Sciatic nerve (tissue), 2 donors: ENCODE measurements at places on chromosomes 7 and 10.

DNA sequence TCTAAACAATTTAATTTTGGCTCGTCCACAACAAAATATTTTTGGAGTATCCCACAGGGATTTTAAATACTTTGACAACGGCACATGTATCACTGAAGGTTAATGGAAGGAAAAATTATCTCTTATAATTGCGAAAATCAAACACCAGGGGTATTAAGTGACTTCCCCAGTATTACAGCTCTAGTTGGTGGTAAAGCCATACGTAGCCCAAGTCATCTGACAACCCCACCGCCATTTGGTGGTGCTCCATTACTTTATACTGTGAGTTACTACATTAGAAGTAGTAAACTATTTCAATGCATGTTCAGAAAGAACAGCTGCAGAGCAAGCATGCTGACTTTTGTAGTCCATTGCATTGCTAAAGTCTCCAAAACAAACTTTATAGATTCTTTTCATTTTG lies 179.7 kb downstream of the HGF start:
- no peak for DNase-seq

- no peak for DNase-seq
Measured at GRCh38 chr7:91325726-91326125, 61.5 kb downstream of the FZD1 start.

DNA sequence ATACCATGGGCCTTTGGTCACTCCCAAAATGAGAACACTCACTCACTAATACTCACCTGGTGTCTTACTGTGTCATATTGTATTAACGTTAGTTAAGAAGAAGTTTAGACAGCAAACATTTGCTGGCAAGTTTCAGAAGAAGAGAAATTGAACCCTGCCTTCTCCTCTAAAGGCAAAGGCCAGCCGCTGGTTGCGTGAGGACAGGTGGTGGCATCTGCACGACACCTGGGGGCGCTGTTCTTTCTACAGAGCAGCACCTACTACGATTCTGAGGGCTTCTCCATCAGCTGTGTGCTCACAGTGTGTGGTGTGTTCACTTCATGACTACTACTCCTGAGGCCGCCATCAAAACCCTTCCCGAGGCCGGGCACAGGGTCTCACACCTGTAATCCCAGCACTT lies 17.9 kb upstream of the CLEC2L start:
- DNase-seq: no peak

- DNase-seq: no peak
Measured at GRCh38 chr10:129136951-129137350, 330.1 kb upstream of the MGMT start.

GRCh38 chr10:128929131-128929530 lies 537.9 kb upstream of the MGMT start:
- DNase-seq: no peak

DNA sequence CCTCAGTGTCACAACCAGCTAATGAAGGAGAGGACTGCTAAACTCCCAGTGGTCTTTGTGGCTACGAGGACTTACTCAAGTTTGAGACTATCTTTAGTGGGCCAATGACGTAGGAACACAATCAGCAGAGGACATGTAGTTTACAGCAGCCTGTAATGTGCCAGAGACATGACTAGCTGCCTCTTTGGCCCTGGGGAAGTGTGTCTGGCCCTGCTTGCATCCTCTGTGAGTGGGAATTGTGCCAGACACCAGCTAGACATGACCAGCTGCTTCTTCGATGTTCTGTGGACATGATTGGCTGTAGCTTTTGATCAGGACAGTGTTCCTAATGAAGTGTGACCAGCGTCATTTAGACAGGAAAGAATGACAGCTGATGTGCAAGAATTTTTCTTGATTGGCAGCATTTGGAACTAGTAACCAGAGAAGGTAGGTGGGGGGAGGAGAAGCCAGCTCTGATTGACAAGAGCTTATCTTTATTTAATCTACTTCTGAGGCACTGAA lies 141.7 kb downstream of the AUTS2 start:
- no peak for DNase-seq

DNA sequence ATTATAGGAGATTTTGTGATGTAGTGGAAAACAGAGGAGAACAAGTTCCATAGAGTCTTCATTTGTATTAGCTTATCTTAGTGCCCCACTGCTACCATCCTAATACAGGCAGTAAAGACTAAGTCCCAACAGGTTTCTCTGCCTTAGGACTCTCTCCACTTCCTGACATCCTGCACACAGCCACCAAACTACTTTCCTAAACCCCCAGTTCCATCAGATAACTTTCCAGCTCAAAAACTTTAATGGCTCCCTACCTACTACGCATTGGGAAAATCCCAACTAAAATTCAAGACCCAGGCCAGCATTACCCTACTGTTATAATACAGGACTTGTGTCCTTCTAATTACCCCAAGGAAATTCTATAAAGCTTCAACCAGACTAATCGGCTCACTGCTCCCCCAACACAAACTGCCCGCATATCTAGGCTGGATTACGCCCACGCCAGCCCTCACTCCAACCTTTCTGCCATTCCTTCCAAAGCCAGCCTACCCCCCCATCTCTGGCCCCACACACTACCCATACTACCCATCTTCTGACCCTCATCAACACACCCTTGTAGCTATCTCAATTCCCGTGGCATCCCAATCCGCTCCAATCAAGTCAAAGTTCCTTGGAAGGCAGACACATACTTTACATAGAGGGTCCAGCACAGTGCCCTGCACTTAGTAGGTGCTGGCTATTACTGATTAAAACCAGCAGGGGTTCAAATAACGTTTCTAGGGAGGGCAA lies 1.4 kb downstream of the IDE start:
- no peak for DNase-seq

GRCh38 chr7:85682833-85683620 lies 496.2 kb upstream of the SEMA3D start:
- no peak for DNase-seq

GRCh38 chr7:29230871-29231345 lies 36.3 kb downstream of the CHN2 start:
- DNase-seq: no peak

DNA sequence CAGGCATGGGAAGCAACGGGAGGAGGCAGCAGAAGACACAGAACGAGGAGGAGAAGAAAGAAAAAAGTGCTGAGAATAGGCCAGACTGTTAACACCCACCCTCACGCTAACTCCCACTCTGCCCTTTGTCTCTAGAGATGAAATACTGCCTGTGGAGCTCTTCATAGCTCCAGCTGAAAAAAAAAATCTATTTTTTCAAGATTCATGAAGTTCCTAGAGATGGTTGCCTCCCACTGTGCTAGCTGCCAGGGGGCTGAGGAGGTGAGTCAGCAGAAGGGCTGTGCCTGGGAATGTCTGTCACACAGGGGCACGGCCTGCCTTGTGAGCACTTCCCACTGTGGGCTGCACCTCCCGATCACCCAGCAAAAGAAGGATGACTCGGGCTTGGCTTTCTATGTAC lies 144.5 kb downstream of the RNF216 start:
- no peak for DNase-seq

DNA sequence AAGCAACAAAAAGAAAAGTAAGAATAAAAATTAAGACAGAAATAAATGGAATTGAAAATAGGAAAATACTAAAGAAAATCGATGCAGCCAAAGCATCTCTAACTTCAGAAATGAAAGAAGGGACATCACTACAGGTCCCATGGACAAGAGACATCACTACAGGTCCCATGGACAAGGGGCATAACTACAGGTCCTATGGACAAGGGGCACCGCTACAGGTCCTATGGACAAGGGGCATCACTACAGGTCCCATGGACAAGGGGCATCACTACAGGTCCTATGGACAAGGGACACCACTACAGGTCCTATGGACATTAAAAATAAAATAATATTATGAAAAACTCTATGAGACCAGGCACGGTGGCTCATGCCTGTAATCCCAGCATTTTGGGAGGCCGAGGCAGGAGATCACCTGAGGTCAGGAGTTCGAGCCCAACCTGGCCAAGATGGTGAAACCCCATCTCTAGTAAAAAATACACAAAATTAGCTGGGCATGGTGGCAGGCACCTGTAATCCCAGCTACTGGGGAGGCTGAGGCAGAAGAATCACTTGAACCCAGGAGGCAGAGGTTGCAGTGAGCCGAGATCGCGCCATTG lies 101.0 kb upstream of the DNAAF5 start:
- no peak for DNase-seq

DNA sequence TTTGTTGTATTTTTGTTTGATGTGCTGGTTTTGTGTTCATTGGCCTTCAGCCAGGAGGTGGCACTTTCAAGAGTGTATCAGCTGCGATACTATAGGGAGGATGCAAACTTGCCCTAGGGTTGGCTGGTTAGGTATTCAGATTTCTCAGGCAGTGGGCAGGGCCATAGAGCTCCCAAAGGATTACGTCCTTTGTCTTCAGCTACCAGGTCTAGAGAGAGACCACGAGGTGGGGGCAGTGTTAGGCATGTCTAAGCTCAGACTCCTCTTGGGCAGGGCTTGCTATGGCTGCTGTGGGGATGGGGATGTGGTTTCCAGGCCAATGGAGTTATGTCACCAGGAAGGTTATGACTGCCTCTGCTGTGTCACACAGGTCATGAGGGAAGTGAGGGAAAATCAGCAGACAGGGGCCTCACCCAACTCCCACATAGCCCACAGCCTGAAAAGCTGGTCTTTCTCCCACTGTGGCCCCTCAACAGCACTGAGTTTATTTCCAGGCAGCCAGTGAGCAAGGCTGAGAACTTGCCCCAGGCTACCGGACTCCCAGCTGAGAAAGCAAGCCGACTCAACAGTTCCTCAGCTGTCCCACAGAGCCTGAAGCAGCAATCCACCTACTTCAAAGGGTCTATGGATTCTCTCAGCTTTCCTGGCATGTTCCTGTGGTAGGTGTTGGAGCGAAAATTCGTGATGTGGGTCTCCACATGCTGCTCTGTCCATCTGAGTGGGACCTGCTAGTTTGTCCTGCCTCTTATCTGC lies 227.4 kb upstream of the COBL start:
- no peak for DNase-seq

GRCh38 chr10:92800134-92800733 lies 48.1 kb upstream of the EXOC6 start:
- no peak for DNase-seq

- no peak for DNase-seq
Measured at GRCh38 chr7:132298790-132299189, 277.5 kb downstream of the PLXNA4 start.

- DNase-seq: no peak
Measured at GRCh38 chr7:30799976-30800661, 28.9 kb downstream of the MINDY4 start.

GRCh38 chr10:131936736-131937135 lies 35.9 kb downstream of the PPP2R2D start:
- DNase-seq: peak; percentile 32

DNA sequence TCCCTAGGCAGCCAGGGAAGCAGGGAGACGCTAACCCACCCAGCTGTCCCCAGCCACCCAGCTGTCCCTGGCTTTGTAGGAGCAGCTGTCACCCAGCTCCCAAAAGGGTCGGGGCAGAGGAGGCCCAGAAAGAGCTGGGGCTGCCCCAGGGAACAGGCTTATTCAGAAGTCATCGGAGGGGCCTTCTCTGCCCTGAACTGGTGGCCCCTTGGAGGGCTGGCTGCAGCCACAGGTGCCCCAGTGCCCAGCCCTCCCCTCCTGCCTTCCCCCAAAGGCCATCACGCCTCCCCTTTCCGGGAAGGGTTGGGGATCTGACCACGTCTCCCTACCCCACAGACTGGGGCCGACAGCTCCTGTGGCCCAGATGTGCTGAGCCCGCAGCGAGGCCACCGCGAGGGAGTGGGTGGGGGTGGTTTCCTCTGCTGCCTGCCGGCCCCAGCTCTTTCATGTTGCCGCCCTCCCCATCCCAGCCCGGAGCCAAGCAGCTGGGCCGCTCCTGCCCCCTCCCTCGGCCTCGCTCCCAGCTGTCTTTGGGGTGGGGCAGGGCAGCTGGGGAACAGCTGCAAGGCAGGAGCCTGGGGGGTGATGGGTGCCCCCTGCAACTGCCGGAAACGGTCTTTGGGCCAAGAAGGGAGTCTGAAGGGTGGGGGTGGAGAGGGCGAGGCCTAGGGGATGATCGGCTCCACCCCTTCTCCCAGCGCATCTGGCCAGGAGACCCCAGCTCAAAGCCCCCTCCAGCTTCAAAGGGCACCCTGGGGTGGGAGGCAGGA lies 16.8 kb downstream of the TRIM8 start:
- no peak for DNase-seq

DNA sequence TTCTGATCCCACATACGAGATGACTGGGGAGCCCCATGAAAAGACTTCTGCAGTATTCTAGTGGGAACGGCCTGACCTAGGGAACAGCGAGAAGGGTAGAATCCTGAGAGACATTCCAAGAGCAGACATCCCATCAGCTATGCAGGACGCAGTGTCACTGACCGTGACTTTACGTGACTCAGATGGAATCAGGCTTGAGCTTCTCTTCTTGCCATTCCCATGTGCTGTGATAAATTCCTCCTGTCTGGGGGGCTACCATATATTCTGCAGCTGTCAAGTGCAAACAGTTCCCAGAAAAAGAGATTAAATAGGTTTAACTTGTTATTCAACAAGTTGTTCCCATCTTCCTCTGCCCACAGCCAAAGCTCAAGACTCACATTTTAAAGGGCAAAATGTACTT lies 73.1 kb upstream of the PDE1C start:
- DNase-seq: no peak

DNA sequence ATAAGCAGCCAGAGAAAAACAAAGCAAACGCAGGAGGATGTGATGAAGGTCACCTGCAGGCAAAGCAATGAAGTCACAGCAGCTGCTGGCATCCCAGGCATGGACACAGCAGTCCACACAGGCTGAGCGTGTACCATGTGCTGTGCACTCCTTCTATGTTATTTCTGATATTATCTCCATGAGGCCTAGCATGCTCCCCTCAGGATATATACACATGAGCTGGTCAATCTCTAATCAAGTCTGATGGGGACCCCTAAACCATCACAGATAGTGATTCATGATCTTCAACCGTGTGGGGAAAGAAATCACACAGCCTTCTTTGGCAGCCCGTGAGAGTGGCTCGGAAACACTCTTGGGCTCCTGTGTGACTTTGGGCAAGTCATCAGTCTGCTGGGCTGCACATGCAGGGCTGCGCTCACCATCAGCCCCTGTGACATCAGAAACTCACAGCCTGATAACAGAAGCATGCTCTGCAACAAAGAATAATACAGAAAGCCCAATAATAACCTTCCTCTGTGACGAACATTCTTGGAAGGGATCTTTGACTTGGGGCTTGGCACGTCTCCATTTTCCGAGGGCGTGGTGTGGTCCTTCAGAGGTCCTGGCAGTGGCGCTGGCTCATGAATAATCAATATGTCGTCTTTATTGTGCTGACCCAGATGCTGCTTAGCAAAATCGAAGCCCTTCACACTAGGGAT lies 83.0 kb upstream of the ATP6V0A4 start:
- DNase-seq: peak; percentile 78

- DNase-seq: no peak
Measured at GRCh38 chr7:97269741-97270140, 152.2 kb downstream of the SDHAF3 start.
